ENCODE measurements at places on chromosomes 6 and 20. TPM values are rescaled to one million over a fixed set of nuclear protein-coding genes. Genes with fewer than 3 reads are reported as not detected.

The AVP gene
- not detected for polyA plus RNA-seq

The HLA-DMB gene
- polyA plus RNA-seq = 4.5 TPM

The ADGRB3 gene
- polyA plus RNA-seq = 66.5 TPM

The FAM120B gene
- polyA plus RNA-seq = 14.1 TPM

The DHX16 gene
- polyA plus RNA-seq = 31.9 TPM

The EFCAB8 gene
- polyA plus RNA-seq = not detected

The RRAGD gene
- polyA plus RNA-seq = 32.2 TPM

The CLDN20 gene
- polyA plus RNA-seq = not detected

The CST7 gene
- not detected for polyA plus RNA-seq

The MAFB gene
- polyA plus RNA-seq = 5.6 TPM

The ANGPT4 gene
- polyA plus RNA-seq = not detected

The C6orf118 gene
- polyA plus RNA-seq = 5.2 TPM

The GSTA2 gene
- polyA plus RNA-seq = not detected

The XKR7 gene
- polyA plus RNA-seq = 9.6 TPM

The WFDC5 gene
- not detected for polyA plus RNA-seq

The ELOVL2 gene
- 5.4 TPM for polyA plus RNA-seq

The PTCHD4 gene
- 3.4 TPM for polyA plus RNA-seq

The PSMB8 gene
- polyA plus RNA-seq = not detected

Data from neural cell (in vitro differentiated cells).